ENCODE measurements at places on chromosomes 4 and X.

DNA sequence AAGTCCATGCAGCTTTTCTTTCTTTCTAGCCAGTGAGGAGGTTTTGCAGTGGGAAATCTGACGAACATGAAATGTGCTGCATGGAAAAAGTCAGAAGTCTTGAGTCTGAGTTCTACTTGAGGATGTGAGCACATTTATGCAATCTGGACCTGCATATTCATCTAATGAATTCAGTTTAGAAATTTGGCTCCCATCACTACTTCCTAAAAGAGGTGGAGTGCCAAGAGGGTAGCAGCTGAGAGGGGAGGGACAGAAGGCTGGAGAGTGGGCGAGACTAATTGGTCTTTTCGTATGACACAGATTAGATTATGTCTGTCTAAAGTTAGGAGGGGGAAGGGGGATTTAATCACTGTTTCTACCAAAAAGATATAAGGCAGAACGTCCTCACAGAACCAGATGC lies 535.9 kb downstream of the IQCM start:
- no peak for DNase-seq

GRCh38 chr4:13543839-13544605 lies at the start of gene NKX3-2:
Gene NKX3-2, minus strand, starts transcription at chr4:13544508. Its CDS starts 94 bp downstream, at chr4:13544414.
- DNase-seq = peak; percentile 11

DNA sequence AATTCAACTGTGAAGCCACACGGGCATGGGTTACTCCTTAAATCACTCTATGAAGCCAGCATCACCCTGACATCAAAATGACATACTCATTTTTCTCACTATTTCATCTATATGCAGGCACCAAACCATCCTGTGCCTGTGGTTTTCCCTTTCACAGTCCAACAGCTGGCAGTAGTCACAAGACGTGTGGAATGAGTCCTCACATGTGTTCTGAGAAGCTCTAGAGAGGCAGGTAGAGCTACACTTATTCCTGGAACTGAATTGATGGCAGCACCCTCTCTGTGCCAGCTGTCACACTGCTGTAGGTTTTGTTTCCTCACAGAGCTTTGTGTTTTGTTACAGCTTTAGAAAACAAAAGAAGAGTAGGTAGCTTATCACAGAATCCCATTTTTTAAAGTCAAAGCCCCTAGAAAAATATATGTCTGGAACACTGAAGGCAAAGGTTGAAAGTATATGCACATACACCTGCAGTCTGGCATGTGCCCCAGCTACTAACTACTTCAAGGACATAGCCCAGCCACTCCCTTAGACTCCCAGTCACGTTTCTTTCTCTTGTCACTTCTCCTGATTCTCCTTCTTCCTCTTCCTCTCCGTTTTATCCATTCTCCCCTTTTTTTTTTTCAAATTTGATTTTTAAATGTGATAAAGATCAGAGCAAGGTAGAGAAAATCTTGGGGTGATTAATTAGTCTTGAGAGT lies 107.1 kb downstream of the ANXA10 start:
- no peak for DNase-seq

DNA sequence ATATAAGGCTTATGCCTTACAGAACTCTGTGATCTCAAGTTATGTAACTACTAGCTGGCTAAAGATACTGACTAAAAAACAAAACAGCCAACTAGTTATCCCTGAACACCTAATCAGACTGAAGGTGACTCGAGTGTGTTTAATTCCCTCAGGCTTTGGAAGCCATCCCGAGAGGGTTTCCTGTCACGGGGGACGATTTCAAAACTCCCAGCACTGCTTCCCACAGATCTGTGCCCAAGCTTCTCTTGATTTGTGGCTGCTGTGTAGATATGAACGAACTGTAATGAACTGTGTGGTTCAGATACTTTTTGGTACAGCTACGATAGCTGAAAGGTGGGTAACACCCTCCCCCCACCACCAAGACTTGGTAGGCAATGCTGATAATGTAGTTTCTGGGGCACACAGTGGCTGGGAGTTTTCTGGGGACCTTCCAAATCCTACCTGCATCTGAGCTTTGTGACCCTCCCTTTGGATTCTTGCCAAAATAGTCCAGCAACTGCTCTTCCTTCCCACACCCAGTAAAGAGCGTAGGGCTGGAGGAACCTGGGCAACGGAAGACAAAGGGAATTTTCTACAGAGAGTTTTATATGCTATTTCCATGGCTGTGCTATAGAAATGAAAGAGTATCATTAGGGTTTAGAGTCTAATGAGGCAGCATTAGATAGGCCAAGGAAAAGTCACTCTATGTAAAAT lies 148.8 kb downstream of the MGST2 start:
- peak; percentile 59 for DNase-seq

- DNase-seq = no peak
These were observed 23.2 kb downstream of the PACRGL start for GRCh38 chr4:20723463-20723862.

- peak; percentile 89 for DNase-seq
These were observed 39.9 kb upstream of the HMX1 start for GRCh38 chr4:8911316-8912088.

- DNase-seq = no peak
These were observed 125.8 kb downstream of the HMX1 start for GRCh38 chr4:8745826-8746225.

GRCh38 chr4:84565951-84566350 lies 17.0 kb upstream of the CDS1 start:
- no peak for DNase-seq

DNA sequence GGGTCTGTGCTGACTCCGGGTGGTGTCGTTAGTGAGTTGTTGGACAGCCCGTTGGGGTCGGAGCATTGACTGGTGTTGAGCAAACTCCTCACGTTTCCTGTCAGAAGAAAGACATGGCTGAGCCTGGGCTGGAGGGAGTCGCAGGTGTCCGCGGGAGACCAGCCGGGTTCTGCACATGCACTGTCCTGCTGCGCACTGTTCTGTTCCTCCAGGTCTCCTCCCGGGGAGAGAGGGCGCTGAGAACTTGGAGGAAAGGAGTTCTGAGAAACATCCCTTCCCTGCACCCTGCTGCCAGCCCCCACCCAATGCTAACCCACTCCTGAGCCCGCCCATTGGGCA lies 1.1 kb downstream of the ZNF141 start:
- DNase-seq = no peak

All from A172 (cell line).